Endothelial cell of umbilical vein (primary cell): ENCODE measurements at places on chromosomes 2 and 18. TPM values are rescaled to one million over a fixed set of nuclear protein-coding genes. Genes with fewer than 3 reads are reported as not detected.

The ZEB2 gene
- 44.5 and 49.6 TPM in 2 replicates for total RNA-seq

The LOXHD1 gene
- total RNA-seq = not detected in 2 replicates

The EIF2AK2 gene
- total RNA-seq = 39.6 and 41.1 TPM in 2 replicates

The NDC80 gene
- 39.6 and 43.2 TPM in 2 replicates for total RNA-seq

The ESCO1 gene
- total RNA-seq = 9.1 and 12.0 TPM in 2 replicates

The SCN9A gene
- 1.6 and 1.8 TPM in 2 replicates for total RNA-seq

The NYAP2 gene
- not detected in 2 replicates for total RNA-seq

The ARHGAP15 gene
- not detected in 2 replicates for total RNA-seq

The HOXD11 gene
- total RNA-seq = not detected in 2 replicates

The CWC22 gene
- 13.5 and 15.7 TPM in 2 replicates for total RNA-seq

The CDH20 gene
- not detected in 2 replicates for total RNA-seq

The FSIP2 gene
- 0.16 and 0.24 TPM in 2 replicates for total RNA-seq

The GRB14 gene
- 2.7 and 10.3 TPM in 2 replicates for total RNA-seq

The KCNF1 gene
- 0.28 and 0.42 TPM in 2 replicates for total RNA-seq

The KCNS3 gene
- 1.5 and 2.4 TPM in 2 replicates for total RNA-seq

The EN1 gene
- total RNA-seq = not detected in 2 replicates

The LRRC30 gene
- total RNA-seq = not detected in 2 replicates

The GALNT13 gene
- 0.18 TPM in 1 of 2 replicates, not detected in the other for total RNA-seq

The UGT1A3 gene
- not detected in 2 replicates for total RNA-seq

The SLC5A7 gene
- not detected in 2 replicates for total RNA-seq

The OR6B3 gene
- not detected in 2 replicates for total RNA-seq

The SAG gene
- total RNA-seq = not detected in 2 replicates

The WDR75 gene
- 41.7 and 44.8 TPM in 2 replicates for total RNA-seq

The KANSL1L gene
- 13.4 and 14.0 TPM in 2 replicates for total RNA-seq
